AML-193 (cell line): ENCODE measurements at places on chromosomes 2 and 18.

GRCh38 chr18:33606621-33607020 lies 28.6 kb downstream of the ASXL3 start:
- DNase-seq = no peak

- no peak for DNase-seq
Measured at GRCh38 chr2:83323038-83323437, 1136.0 kb downstream of the SUCLG1 start.

DNA sequence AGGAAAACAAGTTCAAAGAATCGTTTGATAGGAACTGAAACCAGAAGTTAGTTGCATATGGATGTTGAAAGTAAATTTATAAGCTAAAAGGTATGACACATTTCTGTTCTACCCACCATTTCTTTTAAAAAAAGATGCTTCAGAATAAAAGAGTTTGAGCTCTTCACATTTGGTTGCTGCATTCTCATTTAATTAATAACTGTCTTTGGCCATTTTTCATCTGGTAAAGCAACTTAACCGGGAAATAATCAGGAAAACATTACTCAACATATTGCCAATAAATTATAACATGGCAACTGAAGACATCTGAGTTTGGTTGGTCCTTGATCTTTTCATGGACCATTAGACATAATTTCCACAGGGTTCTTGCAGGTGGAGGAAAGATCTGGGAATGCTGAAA lies 180.2 kb upstream of the TWIST2 start:
- no peak for DNase-seq

GRCh38 chr2:97693476-97693875 lies 19.9 kb upstream of the ZAP70 start:
- no peak for DNase-seq

DNA sequence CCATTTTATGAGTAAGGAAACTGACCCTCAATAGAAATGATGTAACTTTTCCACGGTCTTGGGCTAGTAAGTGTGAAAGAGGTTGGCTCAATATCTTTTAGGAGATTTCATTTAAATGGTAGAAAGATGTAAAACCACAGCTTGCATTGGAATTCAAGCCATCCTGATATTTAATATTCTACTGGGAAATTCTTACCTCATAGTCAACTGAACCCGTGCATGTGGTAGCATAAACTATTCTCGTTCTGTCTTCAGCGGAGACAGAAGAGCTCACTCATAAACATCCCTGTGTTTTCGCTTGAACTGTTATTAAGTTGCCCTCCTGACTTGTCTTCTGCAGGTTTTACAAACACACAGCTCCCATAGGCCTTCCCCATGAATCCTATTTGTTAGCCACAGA lies 8.5 kb upstream of the SPATS2L start:
- DNase-seq = no peak

GRCh38 chr2:10329880-10330699 lies 27.4 kb downstream of the HPCAL1 start:
- DNase-seq = no peak

DNA sequence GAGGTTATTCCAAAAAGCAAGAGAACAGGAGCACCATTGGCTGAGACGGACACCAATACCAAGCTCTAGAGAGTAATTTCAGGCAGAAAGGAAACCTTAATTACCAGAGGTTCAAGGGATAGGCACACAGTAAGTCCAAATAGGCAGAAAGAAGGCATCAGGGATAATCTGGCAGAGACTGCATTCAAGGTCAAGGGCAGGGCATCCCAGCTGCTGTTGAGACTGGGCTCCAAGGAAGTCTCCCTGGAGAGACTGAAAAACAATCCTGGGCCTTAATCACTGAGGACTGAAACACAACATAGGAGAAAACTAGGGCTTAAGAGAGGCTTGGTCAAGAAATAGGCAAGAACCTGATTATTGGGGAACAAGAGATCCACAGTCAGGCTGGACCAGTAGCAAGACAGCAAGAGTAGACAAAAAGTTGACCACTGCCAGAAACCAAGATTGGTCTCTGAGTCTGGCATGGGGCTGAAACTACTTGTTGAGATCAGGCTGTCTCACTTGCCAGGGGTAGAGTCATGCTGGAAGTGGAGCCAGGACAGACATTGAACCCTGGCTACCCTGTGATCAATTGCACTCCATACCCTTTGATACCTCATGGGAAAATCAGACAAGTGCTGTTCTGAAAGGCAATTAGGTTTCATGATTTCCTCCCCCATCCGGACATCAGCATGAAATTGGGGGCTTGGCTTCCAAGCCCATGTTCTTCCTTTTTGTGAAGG lies 193.2 kb upstream of the TNP1 start:
- DNase-seq = no peak

DNA sequence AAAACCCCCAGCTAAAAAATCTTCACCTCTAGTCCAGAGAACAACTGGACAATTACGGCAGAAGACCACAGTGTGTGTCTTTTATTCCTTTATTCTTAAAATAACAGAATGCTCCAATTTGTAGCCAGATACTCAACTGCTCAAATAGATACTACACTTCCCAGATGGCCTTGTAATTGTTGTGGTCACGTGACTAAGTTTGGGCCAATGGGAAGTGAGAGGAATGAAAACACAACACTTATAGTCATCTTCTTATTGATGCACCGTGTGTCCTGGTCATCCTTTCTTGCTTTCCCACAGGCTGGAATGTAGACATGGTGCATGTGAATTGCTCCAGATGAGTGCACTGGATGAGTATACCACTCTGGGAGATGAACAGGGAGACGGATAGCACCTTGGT lies 145.1 kb downstream of the CDC42EP3 start:
- no peak for DNase-seq

GRCh38 chr2:49222975-49223528 lies 68.7 kb upstream of the FSHR start:
- no peak for DNase-seq

DNA sequence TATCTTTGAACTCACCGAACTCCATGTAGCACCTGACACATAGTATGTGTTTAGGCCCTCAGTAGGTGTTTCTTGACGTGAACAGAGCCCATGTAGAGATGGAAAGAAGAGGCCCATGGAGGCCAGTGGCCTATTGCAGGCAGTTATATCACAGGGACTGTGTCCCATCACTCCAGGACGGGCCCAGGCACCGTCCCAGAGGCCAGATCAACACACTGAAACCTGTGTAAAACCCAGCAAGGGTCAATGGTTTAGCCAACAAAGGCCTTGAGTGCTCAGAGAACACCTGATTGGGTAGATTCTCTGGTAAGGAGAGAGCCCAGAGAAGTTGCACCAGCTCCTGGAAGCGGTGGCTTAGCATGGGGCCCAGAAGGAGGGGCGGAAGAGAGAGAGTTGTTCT lies 82.8 kb downstream of the INHBB start:
- DNase-seq = no peak

DNA sequence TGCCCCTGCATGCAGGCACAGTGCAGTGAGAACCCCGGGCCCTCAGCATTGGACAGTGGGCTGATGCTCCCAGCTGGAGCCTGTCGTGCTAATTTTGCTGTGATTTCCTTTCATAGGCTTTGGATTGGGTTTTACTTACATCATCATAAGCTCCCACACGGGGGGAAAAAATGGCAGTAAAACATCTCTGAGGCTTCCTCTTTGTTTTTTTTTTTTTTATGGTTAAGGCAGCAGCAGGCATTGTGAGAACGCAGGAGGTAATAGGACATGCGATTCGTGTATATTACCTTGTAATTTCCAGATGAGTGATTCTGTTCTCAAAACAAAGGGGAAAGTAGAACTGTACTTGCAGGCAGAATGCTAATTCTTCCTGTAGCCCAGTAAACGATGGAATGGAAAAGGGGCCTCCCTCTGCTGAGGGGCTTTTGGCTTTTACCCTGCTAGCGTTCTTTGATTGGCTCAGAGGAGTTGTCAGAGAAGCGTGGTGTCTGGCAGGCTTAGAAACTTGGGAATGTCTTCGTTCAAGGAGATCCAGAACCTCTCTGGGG lies 89.7 kb downstream of the NPAS2 start:
- DNase-seq = no peak
